GM03348 (cell line): ENCODE measurements at places on chromosomes 1 and 21.

DNA sequence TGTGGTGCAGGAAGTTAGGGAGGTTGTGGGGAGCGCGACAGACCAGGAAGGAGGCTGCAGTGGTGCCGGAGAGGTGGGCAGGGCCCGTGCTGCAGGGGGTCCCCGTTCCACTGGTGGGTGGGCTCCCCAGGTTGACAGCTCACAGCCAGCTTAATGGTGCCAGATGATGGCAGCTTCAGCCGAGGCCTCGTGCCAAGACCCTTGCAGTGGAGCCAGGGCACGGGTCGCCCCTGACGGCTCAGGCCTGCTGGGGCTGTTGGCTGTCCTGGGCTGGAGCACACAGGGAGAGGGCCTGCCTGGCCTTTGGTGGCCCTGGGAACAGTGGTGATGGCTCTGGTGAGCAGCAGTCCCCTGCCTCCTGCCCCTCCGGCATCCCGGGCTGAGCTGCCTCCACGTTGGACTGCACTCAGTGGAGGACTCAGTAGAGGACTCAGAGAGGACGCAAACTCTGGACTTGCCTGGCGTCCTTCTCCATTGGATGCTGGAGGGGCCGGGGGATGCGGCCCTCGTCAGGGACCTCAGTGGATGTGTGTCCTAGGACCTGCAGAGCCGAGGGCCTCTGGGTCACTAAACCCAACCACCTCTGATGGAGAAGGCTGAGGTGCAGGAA lies 46.8 kb upstream of the CCDC27 start:
- no peak for DNase-seq

DNA sequence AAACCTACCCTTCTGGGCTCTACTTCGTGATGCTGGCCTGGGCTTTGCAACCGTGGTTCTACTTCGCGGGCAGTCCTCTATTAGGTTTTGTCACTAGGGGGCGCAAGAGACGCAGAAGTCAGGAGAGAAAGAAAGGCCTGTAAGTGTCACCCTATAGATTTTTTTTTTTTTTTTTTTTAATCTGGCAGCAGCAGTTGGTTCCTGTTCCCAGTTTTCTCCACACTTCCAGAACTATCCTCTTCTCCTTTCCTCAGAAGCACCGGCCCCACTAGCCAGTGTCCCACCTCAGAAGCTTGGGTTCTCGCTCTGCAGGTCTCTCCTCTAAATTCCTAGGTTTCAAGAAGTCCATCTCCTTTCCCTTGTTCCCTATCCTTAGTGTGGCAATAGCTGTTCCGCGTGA lies 9.1 kb upstream of the LCE2D start:
- peak; percentile 74 for DNase-seq

DNA sequence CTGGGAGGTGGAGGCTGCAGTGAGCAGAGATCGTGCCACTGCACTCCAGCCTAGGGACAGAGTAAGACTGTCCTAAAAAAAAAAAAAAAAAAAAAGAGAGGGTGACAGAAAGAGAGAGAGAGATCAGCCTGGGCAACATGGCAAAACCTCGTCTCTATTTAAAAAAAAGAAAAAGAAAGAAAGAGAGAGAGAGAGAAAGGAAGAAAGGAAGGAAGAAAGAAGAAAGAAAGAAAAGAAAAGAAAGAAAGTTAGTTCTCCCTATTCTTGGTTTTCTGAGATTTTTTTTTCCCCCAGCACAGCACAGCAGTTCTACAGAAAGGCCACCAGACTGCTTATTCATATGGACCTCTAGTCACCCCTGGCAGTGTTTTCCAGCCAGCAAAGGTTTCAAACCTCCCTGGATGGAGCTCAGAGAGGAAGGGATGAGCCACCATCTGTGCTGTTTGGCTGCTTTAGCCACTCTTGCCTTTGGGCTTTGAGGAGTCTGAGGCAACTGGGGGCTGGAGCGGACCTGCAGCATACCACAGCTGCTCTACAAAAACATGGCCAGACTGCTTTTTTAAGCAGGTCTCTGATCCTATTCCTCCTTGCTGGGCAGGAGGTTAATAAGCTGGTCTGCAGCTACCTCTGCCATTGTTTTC lies 10.6 kb downstream of the S100A6 start:
- DNase-seq: peak; percentile 41

- no peak for DNase-seq
Observed at GRCh38 chr21:16061194-16061593, 331.4 kb downstream of the USP25 start.

DNA sequence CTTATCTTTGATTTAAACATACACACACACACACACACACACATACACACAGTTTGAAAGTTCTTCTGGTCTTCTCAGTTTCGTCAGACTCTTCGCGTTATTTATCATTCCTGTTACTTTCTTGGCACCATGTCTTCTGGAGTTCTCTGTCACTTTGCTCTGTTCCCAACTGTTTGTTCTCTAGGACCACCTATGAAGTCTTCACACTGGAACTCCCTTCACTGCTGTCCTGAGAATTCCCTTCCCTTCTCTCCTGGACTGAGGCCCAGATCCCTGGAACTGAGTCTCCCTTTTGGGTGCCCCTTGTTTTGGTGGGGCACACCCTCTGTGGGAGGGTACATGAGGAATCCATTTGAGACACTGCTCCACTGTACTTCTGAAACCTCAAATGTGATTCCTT lies 30.5 kb downstream of the ALG14 start:
- DNase-seq: peak; percentile 46

- DNase-seq: no peak
Observed at GRCh38 chr1:231236208-231236591, 4.8 kb upstream of the GNPAT start.

DNA sequence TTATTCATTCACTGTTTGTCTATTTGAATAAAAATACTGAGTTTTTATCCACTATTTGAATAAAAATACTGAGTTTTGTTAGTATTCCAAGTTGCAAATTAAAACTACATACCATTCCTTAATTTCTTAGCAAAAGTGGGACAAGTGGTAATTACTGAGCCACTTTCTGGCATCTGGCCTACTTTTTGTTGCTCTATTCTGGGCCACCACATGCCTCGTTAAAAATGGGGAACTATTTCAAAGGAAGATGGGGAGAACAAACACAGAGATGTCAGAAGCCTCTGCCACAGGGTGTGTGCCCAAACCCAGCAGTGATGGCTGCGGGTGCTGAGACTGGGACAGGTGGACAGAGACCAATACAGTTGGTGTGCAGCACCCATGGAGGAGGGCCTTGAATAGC lies 14.6 kb downstream of the PIGP start:
- DNase-seq: no peak

DNA sequence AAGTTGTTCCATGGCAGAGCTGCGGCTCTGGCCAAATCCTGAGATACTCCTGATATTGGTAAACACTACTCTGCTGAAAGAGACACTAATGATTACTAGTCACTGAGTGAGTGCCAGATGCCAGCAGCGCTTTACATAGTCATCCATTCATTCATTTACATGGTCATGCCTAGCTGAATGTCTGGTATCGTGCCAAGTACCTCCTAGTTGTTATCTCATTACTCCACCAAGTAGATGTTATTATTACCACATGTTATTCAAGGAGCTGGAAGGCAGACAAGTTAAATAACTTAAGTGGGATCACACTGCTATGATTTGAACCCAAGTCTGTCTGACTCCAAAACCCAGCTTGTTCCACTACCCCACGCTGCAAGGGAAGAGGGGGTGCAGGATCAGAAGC lies 4.7 kb downstream of the OLFML2B start:
- DNase-seq: peak; percentile 31

- peak; percentile 27 for DNase-seq
Observed at GRCh38 chr1:97647776-97648175, 273.1 kb downstream of the DPYD start.
